ENCODE measurements at places on chromosomes 13 and 19.

DNA sequence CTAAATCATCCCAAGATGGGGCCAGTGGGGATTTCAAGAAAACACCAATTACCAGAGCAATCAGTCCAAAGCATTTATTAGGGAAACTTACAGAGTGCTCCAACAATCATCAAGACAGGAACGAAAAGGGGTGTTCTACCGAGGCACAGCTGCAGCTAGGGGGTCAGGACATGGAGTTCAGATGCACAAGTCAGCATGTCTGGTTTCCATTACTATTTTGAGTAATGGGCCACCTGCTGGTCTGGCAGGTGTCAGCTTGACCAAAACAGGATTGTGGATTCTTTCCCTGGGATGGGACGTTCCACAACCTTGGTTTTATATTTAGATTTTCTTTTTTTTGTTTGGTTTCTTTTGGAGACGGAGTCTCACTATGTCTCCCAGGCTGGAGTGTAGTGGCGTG lies 3.9 kb upstream of the UBL5 start:
- no peak for DNase-seq

DNA sequence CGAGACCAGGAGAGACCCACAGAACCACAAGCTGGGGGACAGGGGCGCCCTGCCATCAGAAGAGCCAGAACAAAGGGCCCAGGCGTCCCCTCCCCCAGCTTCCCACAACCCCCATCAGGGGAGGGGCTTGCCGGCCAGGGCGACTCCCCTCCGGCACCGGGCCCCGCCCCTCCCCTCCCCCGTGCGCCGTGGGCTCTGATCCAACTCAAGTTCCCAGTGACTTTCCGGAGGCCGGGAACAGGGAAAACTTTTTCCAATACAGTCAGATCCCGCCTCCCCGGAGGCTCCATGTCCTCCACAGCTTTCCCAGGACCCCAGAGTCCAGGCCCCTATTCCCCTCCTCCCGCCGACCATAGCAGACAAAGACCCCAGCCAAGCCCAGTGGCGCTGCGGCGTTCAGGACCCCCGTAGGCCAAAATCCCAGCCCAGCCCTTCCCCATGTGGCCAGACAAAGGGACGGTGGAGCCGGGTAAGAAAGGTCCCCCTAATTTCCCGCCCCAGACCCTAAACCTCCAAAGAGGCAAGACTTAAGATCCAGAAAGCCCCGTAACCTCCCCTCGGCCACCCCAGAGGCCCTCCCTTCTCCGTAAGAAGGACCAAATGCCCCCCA lies 673 bp downstream of the TEAD2 start:
- no peak for DNase-seq

- DNase-seq = no peak
These were observed 19.1 kb upstream of the CXCL17 start for GRCh38 chr19:42461700-42462324.

- DNase-seq = no peak
These were observed 3.1 kb downstream of the EFNB2 start for GRCh38 chr13:106532111-106532929.

- DNase-seq = no peak
These were observed 43.4 kb downstream of the PDCD5 start for GRCh38 chr19:32624410-32624809.

DNA sequence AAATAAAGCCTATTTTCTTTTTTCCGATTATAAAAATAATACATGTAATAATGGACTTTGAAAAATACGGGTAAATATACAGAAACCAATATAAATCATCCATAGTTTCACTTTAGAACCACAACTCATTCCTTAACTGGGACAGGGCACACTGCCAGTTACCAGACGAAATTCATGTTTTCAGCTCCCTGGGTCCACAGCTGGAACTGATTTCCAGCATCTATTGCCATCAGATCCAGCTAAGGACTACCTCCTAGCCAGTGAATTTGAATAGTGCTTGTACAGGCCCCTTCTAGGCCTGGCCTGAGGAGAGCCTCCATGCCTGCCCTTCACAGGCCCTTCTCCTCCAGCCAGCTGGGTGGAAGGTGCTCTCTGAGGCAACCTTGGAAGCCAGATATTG lies 30.0 kb upstream of the ATP12A start:
- DNase-seq = no peak

GRCh38 chr19:40392894-40393517 lies 3.0 kb upstream of the HIPK4 start:
- DNase-seq = no peak

DNA sequence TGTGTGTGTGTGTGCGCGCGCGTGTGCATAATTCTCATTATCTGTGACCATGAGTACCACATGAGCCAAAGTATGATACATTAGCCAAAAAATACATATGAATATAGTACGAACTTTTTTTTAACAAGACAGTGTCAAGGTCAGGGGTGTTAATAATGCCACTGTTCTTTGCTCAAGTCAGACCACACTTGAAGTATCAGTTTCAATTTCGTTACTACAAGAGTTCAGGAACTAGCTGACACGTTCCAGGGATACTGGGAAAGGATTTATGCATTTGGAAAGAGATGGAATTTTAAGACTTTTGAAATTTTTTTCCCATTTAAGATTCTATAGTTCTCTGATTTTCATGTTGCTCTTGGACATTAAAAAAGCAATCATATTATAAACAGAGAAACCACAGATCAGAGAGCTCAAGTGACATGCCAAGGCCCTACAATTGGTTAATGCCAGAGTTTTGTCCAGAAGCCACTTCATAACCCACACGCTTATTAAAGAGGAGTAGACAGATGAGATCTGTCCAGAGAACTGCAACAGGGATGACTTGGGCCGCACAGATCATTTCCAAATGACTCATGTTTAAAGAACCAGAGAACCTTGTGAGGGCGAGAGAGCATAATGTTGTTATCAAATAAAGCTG lies 718.8 kb upstream of the SGCG start:
- no peak for DNase-seq

- DNase-seq = no peak
These were observed 329.3 kb downstream of the SUCLA2 start for GRCh38 chr13:47671776-47672175.

GRCh38 chr13:95870421-95870820 lies 182.8 kb downstream of the UGGT2 start:
- DNase-seq = no peak

GRCh38 chr19:50449236-50449899 lies 16.7 kb downstream of the MYBPC2 start:
- DNase-seq = no peak

GRCh38 chr19:18932216-18932841 lies 8.7 kb downstream of the HOMER3 start:
- DNase-seq = no peak

DNA sequence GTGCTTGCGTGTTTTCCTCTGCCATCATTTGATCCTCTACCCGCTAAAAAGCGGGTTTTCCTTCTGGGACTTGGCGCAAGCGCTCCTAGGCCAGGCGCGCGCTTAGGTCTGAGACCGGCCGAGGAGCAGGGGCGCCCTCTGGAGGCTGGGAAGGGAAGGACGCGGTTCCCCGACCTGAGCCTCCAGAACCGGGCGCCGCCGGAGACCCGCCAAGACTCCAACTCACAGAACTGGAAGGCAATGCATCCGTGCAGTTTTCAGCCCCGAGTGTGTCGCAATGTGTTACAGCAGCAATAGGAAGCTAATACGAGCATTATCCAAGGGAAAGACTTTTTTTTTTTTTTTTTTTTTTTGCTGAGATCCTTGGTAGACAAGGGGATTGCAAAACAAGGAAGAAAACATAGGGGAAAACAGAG lies 190.9 kb downstream of the COL4A1 start:
- no peak for DNase-seq

GRCh38 chr13:44263751-44264620 lies 109.6 kb upstream of the SERP2 start:
- DNase-seq = no peak

GRCh38 chr19:28472843-28473242 lies 740.1 kb downstream of the UQCRFS1 start:
- DNase-seq = no peak

DNA sequence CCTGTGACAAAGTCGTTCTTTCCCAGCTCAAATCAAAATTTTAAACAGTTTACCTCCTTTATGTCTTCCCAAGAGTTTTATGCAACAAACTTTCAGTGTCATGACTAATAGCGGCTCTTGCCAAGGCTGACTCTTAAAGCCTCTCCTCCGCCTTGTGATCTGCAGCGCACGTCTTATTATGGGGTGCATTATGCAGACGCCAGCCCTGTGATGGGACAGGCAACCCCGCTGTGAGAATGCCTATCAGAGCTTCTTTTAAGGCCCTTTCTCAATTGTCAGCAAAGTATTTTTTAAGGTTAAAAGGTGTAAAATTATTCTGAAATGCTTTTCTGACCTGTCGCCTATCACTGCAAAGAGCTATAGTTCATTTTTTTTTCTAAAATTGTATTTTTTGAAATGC lies 152.8 kb downstream of the SOX1 start:
- DNase-seq = no peak

DNA sequence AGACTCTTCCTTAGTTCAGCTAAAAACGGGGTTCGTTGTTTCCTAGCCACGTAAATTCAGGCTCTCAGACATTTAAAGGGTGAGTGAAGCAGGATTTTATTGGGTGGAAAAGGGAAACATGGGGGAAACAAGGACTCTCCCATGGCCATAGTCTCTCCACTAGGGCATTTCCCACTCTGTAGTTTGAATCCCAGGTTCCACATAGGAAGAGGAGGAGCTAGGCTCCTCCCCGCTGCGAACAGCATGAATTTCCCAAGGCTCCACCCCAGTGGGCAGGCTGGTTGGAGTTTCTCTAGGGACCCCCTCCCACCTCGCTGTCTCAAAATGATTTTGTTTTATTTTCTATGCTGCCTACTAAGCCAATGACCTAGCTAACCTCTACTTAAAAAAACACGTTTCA lies 2170.8 kb upstream of the PCDH20 start:
- no peak for DNase-seq

DNA sequence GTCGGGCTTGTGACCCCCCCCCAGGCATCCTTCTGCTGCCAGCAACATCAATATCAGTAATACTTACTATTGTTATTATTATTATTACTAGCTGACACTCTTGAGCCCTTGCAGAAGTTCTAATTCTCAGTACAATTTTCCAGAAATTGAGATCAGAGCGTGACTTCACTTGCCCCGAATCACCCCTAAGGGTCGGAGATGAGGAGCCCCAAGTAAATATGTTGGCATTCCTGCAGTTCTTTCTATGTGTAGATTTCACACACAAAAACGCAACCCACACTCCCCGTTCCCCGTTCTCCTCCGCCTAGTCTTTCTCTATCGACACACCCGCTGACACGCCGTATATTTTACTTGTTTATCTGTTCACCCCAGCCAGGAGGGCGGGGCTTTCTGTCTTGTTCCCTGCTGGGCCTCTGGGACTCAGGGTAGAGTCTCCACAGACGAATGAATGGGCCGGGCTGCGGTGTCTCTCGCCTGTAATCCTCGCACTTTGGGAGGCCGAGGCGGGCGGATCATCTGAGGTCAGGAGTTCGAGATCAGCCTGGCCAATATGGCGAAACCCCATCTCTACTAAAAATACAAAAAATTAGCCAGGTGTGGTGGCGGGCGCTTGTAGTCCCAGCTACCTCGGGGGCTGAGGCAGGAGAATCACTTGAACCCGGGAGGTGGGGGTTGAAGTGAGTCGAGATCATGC lies 14.7 kb downstream of the TLE5 start:
- peak; percentile 79 for DNase-seq

- no peak for DNase-seq
These were observed 546.1 kb downstream of the SUCLA2 start for GRCh38 chr13:47454986-47455385.

GRCh38 chr13:30685320-30685859 lies 50.0 kb upstream of the ALOX5AP start:
- no peak for DNase-seq

- no peak for DNase-seq
These were observed 164.7 kb downstream of the MTUS2 start for GRCh38 chr13:28984825-28985224.

GRCh38 chr13:53447863-53448262 lies 419.2 kb downstream of the OLFM4 start:
- DNase-seq = no peak

GRCh38 chr19:11293433-11294389 lies 2.2 kb upstream of the TSPAN16 start:
- peak; percentile 73 for DNase-seq

DNA sequence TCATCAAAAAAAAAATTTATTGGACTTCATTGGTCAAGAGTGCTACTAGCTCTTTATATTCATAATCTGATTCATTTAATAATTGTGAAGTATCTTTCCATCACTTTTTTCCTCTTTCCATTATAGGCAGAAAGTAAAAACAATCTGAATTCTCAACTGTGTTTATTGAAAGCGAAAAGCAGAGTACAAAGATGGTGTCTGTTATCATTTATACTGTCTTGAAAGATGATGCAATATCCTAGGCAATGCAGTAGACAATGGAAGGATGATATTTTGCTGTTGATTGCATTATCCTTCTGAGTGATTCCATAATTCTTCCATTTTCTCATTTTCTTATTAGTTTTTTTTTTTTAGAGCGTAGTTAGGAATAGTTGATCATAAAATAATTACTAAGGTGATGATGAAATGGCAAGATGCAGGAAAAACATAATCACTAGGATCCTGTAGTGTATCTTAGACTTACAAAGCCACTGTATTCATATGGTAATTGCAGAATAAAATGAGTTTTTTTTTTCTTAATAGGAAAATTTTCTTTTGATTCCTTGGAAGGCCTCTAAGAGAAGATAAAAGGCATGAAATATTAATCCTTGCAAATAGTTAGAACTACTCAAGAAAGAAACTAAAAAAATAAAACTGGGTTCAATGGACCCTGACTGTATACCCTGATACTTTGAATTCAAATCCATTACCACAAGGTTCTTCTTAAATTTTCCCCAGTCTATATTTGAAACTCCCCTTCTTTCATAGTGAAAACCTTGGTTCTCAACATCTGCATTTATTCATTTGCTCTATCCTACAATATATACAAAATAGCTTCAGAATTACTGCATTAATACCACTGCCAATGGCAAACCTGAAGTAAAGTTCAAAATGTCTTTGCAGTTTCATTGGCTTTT lies 11.6 kb downstream of the URI1 start:
- no peak for DNase-seq

- DNase-seq = no peak
These were observed 12.0 kb upstream of the ZNF274 start for GRCh38 chr19:58170860-58171259.

DNA sequence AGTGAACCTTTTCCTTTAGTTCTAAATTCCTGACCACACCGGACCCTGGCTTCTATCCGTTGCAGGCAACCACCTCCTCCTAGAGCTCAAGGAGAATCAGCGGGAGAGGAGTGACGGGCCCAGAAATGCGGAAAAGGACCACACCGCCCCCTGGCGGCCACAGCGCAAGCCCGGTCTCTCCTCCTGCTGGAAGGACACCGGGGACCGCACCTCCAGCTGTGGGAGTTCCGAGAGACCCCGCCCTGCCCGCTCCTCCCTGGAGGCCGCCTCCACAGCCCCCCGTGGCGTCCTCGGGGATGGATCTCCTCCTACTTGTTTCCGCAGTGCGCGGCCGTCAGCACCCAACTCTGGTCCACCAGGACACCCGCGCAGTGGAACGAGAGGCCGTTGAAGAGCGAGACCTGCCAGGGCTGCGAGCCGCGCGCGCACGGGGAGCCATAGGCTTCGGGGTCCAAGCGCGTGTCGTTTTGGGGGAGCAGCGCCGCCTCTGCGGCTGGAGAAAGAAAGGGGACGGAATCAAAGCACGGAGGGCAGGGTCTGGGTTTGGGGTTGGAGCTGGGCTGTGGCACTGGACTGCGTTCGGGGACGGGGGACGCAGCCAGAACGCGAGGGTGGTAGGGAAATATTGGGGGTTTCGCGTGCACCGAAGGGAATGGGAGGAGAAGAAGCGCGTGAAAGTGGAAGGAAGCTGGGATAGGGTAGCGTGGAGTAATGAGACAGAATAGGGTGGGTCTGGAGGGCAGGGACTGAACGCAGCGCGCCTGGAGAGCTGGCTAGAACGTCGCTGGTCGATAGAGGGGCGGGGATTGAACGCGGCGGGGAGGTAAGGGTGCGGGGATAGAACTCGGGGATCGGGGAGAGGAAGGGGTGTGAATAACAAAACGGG lies 2.5 kb downstream of the KLK10 start:
- peak; percentile 17 for DNase-seq

All from NCI-H1092 treated with DMSO at 0.1 percent for 48 hours (cell line).